ENCODE measurements at places on chromosomes 4 and X.

DNA sequence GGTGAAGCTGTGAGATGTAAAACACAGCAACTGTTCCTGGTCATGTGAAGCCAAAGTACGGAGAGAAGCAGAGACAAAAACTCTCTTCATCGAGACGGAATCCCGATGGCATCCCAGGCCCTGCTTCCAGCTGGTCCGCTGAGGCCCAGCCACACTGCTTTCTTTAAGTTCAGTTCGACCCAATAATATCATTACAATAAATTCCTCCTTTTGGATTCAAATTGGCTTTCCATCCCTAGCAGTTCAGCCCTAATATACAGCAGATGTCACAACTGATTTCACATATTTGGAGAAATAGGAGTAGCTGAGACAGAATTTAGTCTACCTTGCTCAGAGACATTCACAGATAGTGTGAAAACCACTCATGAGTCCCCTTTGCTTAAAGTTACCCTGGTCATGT lies 98.3 kb upstream of the SPRY1 start:
- DNase-seq: no peak

DNA sequence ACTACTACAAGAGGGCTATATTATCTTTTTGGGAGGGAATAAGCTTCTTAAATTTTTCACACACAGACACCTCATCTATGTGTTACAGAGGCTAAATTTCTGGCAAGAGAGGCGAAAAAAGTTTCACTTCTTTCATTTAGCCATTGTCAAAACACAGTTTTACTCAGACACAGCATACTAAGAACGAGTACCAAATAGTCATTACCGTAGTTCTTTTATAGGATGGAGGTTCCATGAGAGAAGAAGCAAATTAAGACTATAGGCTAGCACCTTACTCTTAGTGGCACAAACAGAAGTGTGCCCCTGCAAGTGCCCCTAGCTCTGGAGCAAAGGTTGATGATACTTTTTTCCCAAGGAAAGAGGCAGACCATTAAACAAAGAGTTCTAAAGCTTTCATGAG lies 26.2 kb downstream of the UGT2B7 start:
- DNase-seq: no peak

DNA sequence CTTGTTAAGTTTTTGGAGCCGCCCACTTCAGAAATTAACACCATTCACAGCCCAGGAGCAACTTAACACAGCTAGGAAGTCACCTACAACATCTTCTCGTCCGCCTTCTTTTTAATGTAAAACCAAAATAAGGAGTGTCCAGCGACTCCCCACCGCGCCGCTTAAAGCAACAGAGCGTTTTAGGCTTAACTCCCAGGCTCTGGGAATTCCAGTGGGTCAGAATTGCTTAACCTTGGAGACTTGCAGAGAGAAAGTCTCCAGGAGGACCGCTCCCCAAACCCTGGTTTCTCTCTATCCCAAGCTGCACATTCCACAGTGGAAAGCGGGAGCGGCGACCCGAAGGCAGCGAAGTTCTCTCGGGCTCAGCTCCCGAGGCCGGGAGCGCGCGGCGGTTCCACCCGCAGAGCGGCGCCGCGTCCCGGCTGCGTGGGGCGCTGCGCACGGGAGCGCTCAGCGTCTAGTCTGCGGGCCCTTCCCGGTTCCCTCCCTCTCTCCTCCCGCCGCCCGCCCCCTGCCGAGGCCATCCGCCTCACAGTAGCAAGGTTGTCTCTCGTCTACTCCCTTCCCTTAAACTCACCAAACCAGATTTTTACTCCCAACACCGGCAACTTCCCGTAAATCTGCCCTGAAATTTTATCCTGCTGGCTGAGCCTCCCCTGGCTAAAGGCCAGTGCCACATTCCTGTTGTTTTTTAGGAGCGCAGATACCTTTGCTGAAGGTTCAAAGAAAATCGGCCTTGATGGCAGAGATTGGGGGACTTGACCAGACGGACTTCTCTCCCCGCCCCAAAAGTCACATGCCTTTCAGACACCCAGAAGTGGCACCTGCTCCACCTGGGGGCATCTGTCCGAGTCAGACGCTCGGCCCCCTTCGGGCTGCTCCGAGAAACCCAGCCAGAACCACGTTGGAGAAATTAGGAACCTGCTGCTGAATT lies at the start of gene RBM47:
Gene RBM47 (minus strand): TSS at position 464 of the 934 bp plus-strand sequence. CDS start 190,971 bp downstream, outside the sequence.
- DNase-seq: no peak

- DNase-seq: no peak
Observed at GRCh38 chrX:130857207-130857606, 45.8 kb downstream of the ENOX2 start.

DNA sequence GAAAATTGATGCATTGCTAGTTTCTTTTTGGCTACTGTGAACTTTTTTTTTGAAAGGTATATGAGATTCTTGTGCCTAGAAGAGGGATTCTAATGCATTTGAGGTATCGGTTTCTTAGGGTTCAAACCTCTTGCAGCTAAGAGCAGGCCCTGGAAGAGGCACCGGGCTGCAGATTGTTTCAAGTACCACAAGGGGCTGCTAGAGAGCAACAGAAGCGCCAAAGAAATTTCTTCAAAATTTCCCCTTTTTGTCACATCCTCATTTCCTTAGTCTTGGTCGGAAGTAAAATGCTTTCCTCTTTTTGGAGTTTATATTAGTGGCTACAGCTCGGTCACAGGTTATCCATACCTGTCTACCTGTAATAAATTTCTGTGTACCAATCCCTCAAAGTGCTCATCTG lies 89.8 kb downstream of the PDGFRA start:
- DNase-seq: no peak

- DNase-seq: no peak
Observed at GRCh38 chrX:40090961-40091360, 6.8 kb downstream of the BCOR start.

GRCh38 chr4:41660352-41660751 lies 88.2 kb downstream of the PHOX2B start:
- no peak for DNase-seq

DNA sequence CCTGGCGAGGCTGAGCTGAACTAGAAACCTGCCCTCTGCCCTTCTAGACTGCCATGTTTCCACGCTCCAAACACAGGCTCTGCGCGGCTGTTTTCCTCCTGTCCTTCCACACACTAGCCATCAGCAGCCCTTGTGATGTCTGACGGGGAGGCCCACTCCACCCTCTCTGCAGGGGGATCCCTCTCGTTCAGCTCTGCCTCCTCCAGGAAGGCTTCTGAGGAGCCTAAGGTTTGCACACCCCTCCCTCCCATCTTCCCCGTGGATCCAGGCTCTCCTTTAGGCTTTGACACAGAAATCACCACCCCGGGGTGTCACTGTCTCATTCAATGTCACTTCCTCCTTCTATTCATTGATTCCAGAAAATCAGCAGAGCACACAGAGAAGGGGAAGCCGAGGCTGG lies 38.6 kb upstream of the CRMP1 start:
- DNase-seq: no peak

DNA sequence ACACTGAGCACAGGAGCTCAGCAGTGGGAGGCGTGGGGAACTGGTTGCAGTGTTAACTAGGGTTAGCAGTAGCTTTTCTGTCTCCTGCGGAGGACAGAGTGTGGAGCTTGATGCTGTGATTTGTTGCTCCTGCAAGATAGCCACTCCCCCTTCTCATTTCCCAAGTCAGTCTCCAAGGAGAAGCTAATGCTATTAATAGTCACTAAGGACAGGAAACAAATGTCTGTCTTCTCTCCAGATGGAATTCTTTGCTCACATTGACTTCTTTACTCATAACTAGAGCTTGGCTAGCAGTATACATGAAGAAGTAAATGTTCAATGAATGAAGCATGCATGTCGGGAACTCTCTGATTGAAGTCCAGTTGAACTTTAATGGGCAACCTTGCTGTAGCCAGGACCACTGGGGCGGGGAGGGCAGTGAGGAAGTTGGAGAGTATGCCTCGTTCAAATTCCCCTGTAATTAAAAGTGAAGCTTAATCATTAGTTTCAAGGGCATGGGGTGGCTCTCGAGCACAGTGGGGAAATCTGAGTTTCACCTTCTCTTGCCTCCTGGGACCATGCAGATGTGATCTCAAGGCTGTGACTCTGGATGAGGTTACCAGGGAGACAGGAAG lies 156.6 kb upstream of the SCML1 start:
- DNase-seq: no peak

DNA sequence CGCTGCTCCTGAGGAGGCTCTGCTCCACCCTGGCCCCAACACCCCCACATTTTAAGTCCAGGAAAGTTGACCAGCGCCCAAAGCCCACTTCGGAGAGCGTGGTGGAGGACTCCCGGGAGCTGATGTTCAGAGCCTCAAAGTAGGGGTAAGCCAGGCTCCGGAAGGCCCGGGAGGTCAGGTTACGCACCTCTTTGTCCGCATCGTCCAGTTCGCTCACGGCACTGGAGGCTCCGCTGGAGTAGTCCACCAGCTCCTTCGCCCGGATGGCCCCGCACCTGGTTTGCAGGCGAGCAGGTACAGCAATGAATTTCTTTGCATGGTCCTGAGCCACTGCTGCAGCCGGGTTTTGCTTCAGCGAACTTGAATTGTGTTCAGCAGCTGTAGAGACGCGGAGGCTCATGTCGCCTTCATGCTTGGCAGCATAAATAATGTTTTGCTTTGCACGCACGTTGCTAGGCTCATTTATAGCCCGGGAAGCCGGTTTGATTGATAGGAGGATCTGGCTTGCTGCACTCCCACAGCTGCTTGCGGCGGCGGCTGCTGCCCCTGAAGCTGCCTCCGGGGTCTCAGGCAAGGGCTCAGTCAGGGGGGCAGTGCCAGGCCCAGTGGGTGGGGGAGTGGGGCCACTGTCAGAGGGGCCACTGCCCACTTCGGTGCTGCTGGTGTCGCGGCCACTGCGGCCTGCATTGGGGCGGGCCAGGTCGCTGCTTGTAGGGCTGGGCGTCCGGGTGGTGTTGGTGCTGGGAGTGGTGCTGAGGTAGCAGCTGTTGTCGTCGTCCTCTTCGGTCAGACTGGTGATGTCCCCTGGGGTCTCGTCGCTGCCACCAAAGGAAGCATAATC lies 4.8 kb downstream of the C4orf54 start:
- no peak for DNase-seq

GRCh38 chr4:121597346-121597934 lies 99.3 kb downstream of the ANXA5 start:
- DNase-seq: no peak

DNA sequence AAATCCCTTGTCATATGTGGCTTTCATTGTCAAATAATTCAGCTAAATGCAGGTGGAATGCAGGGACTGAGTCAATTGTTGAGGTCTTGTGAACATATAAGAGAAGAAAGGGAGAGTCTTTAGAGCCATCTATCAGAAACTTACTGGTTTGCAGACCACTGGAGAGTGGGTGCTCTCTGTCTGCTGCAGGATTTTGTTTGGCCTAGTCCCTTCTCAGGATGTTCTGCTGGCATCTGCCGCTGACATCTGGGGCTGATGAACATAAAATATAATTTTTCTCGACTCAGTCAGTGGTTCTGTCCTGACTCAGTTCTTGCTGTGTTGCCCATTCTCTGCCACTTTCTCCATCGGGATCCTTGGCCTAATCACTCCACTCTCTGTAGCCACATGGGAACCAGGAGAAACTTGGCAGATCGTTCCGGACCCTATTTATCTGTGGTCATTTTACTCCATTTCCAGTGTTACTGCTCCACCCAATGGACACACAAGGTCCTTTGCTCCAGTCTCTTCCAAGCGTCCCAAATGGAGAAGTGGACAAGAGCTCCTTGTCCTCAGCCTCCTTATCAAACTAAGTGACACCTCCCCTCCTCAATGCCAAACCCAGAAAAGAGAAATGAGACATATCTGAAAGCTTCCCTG lies 436.2 kb downstream of the FAT4 start:
- DNase-seq: no peak

DNA sequence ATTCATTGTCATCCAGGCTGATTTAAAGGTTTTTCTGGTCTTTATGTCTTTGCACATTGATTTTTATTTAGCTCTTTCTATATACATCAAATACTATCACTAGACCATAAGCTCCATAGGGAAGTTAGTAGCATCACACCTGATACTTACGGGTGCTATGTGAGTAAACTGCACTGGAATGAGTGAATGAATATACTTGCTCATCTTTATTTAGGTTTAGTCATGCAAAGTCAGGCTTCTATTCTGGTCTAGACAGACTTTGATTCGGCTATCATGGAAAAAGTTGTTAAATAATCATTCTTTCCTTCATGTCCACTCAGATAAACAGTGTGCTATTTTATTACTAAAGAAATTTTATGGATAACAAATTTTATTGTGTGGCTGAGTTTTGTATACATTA lies 457.8 kb upstream of the PCDH7 start:
- DNase-seq: no peak

DNA sequence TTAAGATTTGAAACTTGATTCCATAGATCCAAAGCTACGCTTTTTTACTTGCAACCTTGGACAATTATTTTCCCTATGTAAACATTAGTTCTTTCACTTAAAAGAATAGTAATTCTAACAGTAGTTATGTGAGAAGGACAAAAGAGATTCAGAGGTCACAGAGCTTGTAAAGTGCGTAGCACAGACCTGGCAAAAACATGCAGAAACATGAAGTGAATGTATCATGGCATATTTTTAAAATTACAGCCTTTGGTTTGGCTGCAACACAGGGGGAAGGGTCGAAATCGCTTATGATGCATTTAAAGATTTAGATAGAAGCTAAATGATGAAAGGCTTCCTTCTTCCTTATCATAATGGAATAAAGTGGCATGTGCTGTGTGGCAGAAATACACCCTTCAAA lies 1068.8 kb downstream of the ARAP2 start:
- DNase-seq: no peak

DNA sequence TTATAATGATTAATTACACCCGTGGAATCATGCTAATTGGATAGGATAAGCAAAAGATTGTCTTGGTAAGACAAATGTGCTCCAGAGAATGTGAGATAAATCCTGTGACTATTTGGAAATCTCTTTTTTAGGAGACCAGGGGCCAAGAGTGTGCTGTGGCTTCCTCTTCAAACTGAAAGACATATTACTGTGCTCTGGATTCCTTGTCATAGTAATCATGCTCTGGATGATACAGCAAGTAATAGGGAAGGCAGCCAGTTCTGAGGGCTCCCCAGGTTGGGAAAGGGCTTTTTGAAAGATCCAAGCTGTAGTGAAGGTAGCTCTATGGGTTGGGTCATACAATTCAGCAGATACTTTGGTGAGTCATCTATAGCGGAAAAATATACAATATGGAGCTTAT lies 600.5 kb downstream of the PCDH18 start:
- DNase-seq: no peak

DNA sequence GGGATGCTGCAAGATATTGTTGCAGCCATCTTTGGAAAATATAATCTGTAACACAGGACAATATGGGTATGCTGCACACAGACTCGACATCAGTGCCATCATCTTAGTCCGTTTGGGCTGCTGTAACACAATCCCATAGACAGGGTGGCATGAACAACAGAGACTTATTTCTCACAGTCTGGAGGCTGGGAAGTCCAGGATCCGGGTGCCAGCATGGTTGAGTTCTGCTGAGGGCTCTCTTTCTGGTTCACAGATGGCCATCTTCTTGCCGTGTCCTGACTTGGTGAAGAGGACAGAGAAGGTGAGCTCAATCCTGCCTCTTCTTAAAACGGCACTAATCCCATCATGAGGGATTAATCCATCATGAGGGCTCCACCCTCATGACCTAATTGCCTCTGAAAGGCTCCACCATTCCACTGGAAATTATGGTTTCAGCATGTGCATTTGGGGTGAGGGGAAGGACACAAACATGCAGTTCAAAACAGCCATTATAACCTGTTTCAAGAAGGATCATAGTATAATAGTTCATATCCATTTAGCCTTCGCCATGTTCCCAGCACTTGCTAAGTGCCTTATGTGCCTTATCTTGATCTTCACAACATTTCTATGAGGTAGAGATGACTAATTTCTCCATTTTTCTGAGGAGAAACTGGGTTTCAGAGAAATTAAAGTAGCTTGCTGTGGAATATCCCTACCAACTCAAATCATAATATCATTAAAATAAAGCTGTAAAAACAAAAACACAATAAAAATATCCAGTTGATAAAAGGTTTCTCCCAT lies 27.9 kb upstream of the SPP1 start:
- DNase-seq: no peak
